ENCODE measurements at places on chromosomes 16 and 17.
A peak's percentile ranks its signal among the peaks of the same experiment; 100 is the strongest.

DNA sequence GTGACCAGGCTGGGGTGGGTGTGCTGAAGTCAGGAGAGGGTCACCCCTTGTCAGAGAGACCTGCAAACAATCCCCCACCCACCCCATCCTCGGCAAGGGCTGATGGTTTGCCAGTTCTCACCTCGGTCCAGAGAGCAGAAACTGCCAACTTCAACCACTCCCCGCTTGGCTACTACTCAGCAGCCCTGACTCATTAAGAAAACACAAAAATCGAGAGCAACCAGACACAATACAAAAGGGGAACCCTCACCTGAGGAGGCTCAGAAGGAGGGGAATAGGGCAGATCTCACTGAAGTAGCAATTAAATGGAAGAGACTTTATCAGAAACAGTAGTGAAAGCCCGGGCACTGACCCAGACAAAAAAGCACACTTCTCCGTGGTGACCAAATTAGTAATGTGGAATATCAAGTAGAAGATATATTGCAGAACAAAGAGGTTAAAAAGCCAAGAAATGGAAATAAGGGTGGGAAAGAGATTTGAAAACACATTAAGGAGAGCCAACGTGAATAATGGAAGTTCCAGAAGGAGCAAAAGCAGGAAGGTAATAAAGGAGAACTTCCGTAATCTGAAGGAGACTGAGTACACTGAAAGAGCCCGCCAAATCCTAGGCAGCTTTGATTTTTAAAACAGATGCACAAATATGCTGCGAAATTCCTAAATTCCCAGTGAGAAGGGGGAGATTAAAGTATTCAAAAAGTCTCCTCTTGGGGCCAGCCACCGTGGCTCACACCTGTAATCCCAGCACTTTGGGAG, 23.6 kb downstream of the CENPV start:
- no peak for DNase-seq

DNA sequence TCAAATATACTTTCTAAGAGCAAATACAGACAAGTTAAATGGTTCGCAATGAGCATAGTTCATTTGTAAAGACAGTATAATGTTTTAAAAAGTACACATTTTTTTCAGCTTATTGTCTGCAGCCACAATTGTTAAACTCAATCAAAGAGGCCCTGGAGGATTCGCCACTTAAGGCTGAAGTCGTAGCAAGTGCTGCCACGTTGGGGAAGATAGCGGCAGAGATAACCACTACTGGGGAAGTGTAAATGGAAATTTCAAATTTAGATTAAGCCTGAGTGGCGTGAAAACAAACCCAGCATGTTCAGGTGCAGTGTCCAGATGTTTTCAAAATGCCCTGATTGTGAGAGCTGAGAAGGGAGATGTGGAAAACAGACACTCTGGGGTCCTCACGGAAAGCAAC, 8.4 kb downstream of the PMP22 start:
- no peak for DNase-seq

DNA sequence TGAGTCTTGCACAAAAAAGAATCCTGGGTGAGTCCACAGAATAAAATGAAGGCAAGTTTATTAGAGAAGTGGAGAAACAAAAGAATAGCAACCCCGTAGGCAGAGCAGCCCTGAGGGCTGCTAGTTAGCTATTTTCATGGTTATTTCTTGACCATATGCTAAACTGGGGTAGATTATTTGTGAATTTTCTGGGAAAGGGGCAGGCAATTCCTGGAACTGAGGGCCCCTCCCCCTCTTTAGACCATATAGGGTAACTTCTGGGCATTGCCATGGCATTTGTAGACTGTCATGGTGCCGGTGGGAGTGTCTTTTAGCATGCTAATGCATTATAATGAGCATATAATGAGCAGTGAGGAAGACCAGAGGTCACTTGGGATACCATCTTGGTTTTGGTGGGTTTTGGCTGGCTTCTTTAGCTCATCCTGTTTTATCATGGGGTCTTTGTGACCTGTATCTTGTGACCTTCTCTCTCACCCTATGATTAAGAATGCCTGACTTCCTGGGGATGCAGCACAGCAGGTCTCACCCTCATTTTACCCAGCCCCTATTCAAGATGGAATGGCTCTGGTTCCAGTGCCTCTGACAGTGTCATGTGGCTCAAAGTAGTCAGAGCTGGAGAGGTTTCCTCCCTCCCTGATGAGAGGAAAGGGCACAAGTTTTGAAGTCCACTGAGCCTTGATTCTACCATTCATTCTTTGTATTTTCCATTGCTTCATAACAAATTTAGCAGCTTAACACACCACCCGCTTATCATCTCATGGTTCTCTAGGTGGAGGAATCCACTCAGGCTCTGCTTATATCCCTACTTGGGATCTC, 55.7 kb upstream of the LGALS9 start:
- no peak for DNase-seq

- peak; percentile 16 for DNase-seq
These were observed 3.9 kb downstream of the KRT12 start for GRCh38 chr17:40862985-40863733.

DNA sequence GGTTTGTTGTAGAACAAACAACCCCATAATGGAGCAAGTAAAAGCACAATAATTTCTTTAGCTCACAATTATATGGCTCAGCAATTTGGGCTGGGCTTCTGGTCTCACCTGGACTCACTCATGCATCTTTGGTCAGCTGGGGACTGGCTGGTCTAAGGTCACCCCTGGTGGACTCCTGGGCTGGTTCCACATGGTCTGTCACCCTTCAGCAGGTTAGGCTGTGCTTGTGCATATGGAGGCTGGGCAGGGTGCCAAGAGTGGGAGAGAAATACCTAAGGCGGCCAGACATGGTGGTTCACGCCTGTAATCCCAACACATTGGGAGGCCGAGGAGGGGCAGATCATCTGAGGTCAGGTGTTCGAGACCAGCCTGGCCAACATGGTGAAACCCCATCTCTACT, 27.0 kb upstream of the SMURF2 start:
- DNase-seq: no peak

DNA sequence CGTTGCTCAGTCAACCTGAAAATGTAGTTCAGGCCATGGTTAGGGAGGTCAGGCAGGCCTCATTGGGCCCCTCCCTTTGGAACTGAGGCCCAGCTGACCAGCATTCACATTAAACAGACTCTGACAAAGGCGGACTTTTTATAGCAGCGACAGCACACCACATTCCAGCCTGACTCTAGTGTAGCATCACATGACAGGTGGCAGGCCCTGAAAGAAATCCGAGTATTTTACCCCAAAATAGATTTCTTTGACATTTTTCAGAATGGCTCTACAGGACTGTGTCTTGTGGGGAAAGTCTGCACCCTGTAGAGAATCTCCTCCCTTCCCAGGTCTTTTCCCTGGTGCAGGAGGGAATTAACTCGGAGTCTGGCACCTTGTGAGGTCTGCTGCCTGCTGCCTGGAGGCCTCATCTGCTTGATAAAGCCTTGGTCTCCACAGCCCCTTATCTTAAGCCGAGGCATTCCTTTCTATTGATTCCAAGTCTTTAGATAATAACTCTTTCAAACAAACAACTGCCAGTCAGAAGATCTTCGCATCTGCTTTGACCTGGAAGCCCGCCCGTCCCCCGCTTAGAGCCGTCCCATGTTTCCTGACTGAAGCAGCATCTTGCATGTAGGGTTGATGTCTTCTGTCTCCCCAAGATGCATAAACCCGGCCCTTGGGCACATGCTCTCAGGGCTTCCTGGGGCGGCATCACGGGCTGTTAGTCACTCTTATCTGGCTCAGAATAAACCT, 44.0 kb upstream of the CAPN15 start:
- no peak for DNase-seq
